ENCODE measurements at places on chromosomes 1 and 21.

GRCh38 chr1:219000631-219001030 lies 173.0 kb upstream of the LYPLAL1 start:
- DNase-seq, result no peak

DNA sequence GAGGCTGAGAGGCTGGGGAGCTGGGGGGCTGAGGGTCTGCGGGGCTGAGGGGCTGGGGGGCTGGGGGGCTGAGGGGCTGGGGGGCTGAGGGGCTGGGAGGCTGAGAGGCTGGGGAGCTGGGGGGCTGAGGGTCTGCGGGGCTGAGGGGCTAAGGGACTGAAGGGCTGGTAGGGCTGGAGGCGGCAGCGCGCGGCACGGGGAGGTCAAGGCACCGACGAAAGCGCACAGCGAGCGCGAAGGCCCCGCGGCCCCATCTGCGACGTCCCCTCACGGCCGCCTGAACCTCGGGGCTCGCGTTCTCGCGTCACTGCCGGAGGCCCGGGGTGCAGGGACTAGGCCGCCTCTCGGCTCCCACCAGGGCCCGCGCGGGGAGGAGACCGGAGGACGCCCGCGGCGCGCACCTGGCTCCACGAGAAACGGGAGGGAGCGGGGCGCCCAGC lies 356 bp downstream of the INTS11 start:
- DNase-seq, result no peak

DNA sequence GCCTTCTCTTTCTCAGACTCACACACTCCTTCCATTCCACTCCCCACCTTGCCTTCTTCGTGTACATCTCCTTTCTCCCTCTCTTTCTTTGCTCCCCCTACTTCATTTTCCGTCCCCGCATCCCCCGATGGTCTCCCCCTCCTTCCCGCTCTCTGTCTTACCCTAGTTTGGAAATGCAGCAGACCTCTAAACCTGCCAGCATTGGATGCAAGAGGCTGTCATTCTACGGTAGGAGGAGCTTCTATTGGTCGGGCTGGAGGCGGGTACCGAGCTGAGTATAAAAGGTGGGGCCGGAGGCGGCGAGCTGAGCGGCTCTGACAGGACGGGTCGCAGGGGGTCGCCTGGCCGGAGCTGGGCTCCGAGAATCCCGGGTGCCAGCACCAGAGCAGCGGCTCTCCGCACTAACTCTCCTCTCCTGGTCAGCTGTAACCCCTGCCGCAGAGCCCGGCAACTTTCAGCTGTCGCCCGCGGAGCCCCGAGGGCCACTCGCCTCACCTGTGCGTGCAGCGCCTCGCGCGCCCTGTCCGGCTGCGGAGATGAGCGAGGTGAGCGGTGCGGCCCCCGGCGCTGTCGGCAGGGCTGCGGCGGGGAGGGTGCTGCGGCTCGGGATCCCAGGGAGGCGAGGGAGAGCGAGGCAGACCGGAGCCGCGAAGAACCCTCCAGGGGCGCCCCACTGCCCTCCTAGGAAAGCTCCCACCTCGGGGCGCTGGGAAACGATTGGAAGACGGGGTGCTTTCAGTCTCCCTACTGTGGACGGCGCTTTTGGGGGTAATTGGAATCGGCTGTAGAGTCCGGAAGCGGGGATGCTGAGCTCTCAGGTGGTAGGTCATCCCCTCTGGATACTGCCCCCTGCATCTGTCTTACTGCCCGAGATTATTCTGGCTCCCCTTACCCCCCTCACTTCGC lies at the start of gene PCP4L1:
TSS of gene PCP4L1 (plus strand) at position 307 of the 906 bp plus-strand sequence. CDS start at position 537, 230 bp downstream.
- peak; percentile 66 for DNase-seq

- DNase-seq, result no peak
Measured at GRCh38 chr1:223515926-223516325, 122.7 kb downstream of the CCDC185 start.

DNA sequence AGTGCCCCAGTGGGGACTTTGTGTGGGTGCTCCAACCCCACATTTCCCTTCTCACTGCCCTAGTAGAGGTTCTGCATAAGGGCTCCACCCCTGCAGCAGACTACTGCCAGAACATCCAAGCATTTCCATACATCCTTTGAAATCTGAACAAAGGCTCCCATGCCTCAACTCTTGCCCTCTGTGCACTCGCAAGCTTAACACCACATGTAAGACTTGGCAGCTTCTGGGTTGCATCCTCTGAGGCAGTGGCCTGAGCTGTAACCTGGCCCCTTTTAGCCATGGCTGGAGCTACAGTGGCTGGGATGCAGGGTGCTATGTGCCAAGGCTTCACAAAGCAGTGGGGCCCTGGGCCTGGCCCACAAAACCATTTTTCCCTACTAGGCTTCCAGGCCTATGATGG lies 128.9 kb downstream of the TYW3 start:
- no peak for DNase-seq

DNA sequence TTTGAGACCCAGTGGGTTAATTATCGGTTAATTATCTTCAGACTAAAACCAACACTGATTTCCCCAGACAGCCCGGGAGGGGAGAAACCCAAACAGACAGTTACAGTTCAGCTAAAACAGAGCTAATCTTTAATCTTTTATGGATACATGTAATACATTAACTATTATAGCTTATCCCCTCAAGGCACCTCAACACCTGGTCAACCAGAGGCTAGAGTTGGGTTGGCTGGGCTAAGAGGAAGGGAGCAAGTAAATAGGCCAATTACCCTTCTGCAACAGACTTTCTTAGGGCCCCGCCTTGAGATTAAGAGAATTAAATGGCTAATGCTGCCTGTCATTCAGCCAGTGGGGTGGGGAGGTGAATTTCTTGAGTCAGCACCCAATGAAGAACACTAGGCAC lies 6.6 kb upstream of the MED18 start:
- DNase-seq, result peak; percentile 41

- no peak for DNase-seq
Measured at GRCh38 chr1:246602194-246602593, 35.9 kb downstream of the CNST start.

GRCh38 chr21:38768471-38769063 lies 37.2 kb upstream of the ETS2 start:
- no peak for DNase-seq

DNA sequence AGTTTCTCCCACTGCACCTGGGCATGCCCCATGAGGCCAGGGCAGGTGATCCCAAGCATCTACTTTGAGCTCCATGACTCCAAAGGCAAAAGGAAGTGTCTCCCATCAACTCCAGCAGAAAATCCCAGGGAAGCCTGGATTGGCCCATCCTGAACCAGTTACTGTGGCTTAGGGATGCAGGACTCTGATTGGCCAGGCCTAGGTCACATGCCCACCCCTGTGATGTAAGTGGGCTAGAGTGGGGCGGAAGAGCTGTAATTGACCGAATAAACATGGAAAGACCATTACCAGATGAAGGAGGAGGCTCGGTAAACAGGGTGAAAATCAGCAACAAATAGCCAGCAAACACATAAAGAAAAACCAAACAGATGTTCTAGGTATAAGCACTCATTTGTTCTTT lies 45.2 kb downstream of the MATN1 start:
- no peak for DNase-seq

GRCh38 chr1:54850737-54851136 lies 36.3 kb downstream of the DHCR24 start:
- DNase-seq, result no peak

DNA sequence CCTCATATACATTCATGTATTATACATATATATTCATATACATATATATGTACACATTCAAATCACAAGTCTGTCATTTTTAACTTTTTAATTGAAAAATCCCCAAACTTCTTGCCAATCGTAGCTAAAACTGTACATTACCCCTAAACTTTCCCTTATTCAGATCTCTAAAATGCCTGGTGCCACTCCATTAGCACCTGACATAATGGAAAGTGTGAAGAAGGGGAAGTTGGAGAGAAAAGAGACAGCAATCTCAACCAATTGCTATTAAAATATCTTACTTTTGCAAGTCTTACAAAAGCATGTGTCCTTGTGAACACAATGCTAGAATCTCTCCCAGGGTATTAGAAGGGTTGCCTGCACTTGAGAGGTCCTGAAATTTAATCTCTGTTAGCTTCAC lies 22.7 kb upstream of the PRKACB start:
- no peak for DNase-seq

GRCh38 chr1:222546548-222547259 lies 1.2 kb downstream of the HHIPL2 start:
- no peak for DNase-seq

DNA sequence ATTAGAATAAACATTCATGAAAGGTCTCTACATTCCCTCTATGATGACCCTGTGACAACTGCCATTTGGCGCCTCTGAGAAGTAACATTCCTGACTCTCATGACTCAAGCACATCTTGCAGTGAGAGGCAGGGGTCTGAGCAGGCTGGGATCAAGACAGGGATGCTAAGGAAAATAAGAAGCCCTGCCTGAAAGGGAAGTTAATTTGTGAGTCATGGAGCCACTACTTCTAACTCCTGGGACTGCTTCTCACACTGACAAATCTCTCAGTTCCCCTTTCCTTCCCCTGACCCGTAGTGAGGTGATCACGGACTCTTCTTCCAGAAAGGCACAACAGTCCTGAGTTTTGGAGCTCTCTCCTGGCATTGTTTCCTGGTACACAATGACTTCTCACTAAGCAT lies 231.9 kb downstream of the TNR start:
- no peak for DNase-seq

DNA sequence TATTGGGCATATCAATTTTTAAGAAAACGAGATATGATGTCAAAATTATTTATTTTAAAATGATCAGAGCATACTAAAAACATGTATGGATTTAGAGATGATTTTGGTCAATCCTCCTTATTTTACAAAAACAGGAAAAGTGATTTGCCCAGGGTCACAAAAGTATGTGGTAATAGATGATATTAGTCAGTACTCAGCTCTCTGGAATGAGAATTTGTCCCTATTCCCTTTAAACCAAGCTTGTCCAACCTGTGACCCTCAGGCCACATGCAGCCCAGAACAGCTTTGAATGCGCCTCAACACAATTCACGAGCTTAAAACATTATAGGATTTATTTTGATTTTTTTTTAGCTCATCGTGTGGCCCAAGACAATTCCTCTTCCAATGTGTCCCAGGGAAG lies 104.7 kb downstream of the AKT3 start:
- no peak for DNase-seq

- no peak for DNase-seq
Measured at GRCh38 chr1:52225174-52225573, 83.3 kb downstream of the ZFYVE9 start.

DNA sequence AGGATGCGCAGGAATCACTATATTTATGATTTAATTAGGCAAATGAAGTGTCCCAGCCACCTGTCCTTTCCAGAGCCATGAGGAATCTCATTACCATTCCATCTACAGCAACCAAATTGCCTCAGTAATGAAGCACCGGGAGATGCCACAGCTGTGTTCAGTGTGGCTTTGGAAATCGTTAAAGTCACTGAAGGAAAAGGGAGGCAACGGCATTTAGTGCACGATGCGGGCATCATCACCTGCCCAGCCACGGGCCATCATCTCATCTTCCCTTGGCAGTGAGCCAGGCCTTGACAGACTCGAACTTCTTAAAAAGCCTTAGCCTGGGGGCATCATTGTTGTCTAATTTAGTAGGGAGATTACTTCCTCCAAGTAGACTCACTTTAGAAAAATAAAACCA lies 67.8 kb downstream of the CNIH3 start:
- DNase-seq, result peak; percentile 34

DNA sequence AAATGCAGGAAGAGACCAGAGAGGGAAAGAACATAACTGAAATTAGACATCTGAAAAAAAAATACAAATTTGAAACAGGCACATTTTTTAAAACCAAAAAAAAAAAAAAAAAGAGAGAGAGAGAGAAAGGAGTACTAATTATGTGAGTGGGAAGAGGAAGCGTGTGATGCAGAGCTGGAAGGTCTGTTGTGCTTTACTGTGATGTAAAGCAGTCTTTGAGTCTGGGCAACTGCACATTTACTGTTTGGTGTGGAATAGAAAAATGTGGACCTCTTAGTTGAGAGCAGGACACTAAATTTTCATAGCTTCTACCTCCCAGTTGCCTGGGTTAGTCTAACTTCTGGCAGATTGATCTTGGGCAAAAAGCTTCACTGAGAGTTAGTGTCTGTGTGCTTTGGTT lies 16.5 kb downstream of the LHX9 start:
- no peak for DNase-seq

GRCh38 chr1:196960854-196961253 lies 16.5 kb upstream of the CFHR5 start:
- no peak for DNase-seq

DNA sequence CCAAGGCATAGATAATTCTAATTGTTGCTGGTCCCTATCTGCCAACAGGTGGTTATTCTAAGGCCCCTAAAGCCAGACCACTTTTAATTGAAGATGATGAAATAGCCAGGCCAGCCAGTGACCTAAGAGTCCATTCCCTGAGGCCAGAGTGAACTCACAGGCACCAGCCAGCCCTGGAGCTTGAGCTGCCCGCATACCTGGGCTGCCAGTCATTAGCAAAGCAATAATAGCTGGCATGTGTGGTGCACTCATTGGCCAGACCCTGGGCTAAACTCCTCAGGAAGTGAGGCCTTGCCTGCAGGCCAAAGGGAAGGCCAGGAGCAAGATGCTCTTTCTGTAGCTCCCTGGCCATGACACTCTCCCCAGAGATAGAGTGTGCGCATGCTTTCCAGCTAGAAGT lies 180.4 kb upstream of the KLHDC7A start:
- no peak for DNase-seq

DNA sequence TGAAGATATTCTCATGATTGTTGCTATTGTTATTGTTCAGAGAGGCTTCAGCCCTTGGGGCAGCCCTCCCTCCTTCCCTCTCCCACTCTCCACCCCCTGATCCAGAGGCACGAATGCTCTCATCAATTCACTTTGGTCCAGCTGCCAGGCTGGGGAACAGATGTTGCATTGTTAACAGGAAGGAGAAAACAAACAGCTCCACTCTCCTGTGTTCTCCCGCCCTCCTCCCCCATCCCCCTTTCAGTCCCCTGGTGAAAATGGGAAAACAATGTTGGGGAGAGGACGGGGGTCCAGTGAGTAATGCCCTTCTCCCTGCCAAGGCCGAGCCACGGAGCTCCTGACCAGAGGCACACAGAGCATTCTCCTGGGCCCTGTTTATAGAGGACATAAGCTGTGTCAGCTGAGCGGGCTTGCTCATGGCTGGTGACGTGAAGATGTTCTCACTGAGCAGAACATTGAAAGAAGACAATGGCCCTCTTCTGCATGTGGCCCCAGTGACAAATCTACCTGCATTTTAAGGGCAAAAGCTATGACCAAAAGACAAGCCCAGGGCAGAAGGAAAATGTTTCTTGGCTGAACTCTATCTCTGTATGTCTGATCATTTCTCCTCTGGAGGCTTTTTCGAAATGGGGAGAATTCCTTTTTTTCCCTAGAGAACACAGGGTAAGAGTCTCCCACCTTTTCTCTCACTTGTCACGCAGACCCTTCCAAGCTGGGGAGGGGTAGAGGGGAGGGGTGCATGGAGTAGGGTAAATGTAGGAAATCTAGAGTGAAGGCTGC lies 111.7 kb downstream of the GLUL start:
- peak; percentile 83 for DNase-seq

Data from NCI-H1105 (cell line).